ENCODE measurements at places on chromosomes 12 and 14.

- DNase-seq, result no peak
Observed at GRCh38 chr14:69318241-69318640, 58.3 kb downstream of the GALNT16 start.

- DNase-seq, result no peak
Observed at GRCh38 chr12:92032101-92032500, 113.5 kb downstream of the BTG1 start.

- DNase-seq, result no peak
Observed at GRCh38 chr12:112194601-112195247, 69.4 kb downstream of the TRAFD1 start.

DNA sequence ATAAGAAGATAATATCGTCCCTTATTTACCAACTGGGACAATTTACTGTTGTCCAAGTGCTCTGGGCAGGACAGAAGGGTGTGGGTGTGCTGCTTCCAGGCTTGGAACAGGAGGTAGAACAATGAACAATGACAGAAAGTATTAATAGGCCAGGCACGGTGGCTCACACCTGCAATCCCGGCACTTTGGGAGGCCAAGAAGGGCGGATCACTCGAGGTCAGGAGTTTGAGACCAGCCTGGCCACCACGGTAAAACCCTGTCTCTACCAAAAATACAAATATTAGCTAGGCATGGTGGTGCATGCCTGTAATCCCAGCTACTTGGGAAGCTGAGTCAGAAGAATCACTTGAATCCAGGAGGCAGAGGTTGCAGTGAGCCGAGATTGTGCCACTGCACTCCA lies 2.5 kb downstream of the IFI27 start:
- DNase-seq, result no peak

- no peak for DNase-seq
Observed at GRCh38 chr12:33423706-33424105, 15.9 kb downstream of the SYT10 start.

GRCh38 chr12:109589691-109590245 lies 16.2 kb downstream of the MVK start:
- no peak for DNase-seq

- no peak for DNase-seq
Observed at GRCh38 chr12:26728205-26729050, 104.6 kb downstream of the ITPR2 start.

GRCh38 chr14:65282896-65283253 lies 129.7 kb upstream of the FUT8 start:
- no peak for DNase-seq

DNA sequence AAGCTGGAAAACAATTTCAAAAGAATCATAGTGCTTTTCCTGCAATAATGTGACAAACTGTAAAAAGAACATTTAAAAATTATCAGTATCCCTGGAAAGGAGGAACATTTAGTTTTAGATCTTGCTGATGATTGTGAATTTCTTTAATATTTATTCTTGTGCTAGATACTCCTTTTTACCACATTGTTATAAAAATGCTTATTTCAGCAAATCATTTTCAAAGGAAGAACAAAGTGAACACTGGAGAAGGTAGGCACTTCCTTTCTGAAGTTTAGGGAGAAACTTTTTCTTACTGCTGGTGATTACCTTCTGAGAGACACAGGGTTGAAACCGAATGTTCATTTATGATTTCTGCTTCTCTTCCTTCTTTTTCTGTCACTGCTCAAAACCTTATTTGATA lies 45.1 kb upstream of the C12orf75 start:
- DNase-seq, result no peak

DNA sequence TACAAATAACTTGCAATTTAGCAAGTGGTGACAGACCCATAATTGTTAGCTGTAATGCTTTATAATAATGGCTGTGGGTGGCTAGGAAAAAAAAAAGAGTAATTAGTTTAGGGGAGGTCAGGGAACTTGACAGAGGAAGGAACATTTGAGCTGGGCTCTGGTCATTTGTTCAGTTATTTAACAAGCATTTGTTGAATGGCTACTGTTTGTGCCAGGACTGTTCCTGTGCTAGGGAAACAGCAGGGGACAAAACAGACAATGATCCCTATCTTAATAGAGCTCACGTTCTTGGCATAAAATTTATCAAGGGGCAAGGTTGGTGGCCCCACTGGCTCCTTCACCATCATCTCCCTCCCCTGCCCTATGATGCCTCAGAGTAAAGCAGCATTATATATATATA lies 18.5 kb downstream of the CHST11 start:
- DNase-seq, result no peak

DNA sequence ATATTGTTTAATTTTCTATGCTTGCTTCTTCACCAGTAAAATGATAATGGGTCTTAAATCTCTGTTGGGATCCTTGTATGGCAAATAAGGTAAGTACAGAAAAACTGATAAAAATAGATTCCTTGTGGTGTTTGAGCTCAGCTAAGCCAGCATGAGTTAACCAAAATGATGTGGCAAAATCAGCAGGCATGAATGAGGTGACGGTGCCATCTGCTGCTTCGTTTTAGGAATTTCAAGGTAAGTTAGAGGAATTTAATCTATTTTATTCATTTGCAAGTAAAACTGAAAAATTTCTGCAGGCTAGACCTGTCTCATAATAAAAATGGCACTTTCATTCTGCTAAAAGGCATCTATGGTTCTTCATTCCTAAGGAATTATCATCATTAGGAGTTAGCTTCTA lies 10.0 kb upstream of the CLEC7A start:
- DNase-seq, result no peak

GRCh38 chr12:132904718-132905328 lies 17.4 kb upstream of the CHFR start:
- no peak for DNase-seq

DNA sequence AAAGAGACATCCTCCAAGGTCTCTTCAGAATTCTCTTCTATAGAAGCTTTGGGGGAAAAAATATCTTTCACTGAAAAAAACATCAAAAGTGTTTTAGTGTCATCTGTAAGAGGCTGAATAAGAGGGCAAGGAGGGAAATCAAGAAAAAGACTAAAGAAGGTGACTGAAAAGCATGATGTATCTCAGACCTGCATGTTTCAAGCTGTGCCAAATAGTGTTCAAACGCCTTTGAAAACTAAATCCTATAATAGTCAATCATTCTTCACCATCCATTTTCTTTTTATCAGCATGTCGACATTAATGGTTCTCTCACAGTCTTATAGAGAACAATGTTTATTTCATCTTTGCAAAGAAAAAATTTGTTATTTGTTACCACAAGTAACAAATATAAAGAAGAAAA lies 94.5 kb downstream of the CEP128 start:
- DNase-seq, result no peak

- DNase-seq, result no peak
Observed at GRCh38 chr12:95789126-95790032, 1.2 kb downstream of the NTN4 start.

GRCh38 chr12:92356425-92356824 lies 210.8 kb upstream of the BTG1 start:
- DNase-seq, result no peak

Measured in DMS 273 treated with DMSO at 0.1 percent for 48 hours (cell line).